Caudate nucleus (tissue), 63 donors: ENCODE measurements at places on chromosomes 11 and 22.

DNA sequence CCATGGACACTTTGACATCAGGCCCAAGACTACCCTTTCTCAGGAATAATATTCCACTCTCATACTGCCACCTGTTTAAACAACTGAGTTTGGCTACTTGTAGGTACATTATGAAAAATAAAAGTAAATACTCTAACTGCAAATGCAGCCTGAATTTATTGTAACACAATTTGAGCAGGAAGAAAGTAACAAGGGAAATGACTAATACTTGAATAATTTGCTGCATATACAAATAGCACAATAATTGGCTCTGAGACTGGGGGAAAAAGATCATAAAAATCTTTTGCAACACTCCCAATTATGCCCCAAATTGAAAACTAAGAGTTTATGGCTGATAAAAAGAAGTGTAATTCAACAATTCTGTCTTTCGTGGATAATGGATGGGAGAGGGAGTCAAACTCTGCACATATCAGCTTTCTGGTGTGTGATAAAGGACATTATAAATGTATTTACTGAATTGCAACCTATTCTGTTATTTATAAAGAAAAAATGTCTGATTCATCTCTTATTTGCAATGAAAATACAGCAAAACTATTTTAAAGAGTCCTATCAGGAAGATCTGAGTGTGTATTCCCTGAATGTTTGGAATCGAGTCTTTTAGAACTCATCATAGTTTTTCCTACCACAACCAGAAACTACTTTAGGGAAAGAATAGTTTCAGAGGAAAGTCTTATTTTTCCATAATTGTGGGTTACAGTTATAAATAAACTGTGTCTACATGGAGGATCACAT is 359.0 kb downstream of the JRKL start:
- DNase-seq, result no peak

GRCh38 chr11:86980086-86980796 is 25.0 kb upstream of the FZD4 start:
- no peak for DNase-seq

DNA sequence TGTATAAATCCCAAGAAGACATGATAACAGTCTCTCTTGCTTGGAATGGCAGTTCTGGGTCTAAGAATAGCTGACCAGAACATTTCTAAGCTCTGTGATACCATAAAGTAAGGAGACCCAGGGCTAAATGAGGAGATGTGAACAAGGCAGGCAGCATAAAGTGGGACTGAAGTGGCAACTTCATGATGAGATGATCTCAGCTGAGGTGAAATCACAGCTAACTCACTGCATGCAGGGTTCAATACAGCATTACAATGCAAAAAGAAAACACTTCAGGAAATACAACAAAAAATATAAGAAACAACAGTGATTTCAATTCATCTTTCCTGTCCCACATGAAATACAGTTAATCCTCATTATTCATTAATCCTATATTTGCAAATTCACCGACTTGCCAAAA is 44.6 kb downstream of the MRE11 start:
- DNase-seq, result no peak

GRCh38 chr22:28907311-28908008 is 24.1 kb downstream of the ZNRF3 start:
- DNase-seq, result no peak

- no peak for DNase-seq
Measured at GRCh38 chr22:50017701-50018224, 5.2 kb upstream of the IL17REL start.

GRCh38 chr11:14341968-14342367 is 17.0 kb downstream of the RRAS2 start:
- no peak for DNase-seq

DNA sequence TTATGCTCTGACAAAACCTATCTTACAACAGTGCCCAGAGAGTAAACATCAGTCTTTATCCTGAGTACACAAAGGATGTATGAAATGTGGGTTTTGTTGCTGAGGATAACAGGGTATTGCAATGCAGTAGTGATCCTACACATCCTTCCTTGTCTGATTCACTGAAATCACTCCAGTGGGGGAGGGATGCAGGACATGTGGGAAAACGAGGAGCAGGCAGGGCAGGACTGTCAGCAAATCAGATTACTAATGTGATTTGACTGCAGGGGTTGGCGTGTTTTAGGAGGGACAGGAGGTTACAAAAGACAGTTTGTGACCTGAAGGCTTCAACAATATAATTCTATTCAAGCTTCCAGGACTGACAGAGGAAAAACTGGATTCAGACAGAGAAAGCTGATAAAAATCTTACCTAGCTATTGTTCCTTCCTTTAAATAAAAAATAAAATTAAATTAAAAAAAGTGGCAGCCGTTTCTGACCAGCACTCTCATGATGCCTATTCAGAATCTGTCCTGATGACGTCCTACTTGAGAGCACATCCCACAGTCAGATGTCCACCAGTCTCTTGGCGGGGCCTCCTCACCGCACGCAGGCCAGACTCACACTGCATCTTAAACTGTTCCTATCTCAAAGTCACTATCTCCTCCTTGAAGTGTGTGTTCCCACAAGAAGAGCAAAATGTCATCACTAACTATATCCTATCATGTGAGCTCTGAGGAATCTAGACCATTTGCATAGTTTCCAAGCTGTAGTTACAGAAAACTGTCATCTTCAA is 50.6 kb upstream of the MN1 start:
- no peak for DNase-seq
